ENCODE measurements at places on chromosomes 2 and 18.

GRCh38 chr2:214006601-214007000, 404.3 kb upstream of the VWC2L start:
- DNase-seq: no peak

DNA sequence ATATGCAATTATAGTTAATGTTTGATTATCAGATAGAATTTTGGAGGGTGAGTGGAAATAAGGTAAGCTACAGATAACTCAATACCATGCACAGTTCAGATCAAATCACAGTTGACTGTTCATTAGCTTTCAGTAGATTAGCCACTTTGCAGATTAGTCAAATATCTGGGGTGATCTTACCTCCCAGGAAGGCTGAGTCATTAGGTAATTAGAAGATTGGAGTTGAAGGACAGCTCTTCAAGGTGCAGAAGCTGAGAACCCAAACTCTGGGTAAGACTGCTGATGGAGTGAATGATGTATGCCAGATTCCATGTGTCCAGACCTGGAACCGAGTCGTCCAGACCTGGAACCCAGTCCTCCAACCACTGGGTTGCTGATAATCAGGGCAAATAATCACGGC, 262.8 kb upstream of the UBE2E3 start:
- no peak for DNase-seq

DNA sequence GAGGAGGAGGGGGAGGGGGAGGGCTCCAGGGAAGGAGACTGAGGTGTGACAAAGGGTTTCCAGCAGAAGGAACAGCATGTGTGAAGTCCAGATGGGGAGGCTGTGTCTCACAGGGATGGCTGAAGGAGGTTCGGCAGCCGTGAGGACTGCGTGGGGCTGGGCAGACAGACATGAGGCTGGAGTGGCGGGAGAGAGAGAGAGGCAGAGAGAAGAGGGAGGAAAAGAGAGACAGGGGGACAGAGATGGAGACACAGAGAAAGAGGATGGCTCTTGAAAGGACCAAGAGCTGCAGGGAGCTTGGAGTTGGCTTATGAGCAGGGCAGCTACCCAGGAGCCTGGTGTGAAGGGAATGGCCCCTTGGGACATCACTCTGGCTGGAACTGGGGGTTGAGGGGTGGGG, 138.9 kb upstream of the ASB18 start:
- no peak for DNase-seq

DNA sequence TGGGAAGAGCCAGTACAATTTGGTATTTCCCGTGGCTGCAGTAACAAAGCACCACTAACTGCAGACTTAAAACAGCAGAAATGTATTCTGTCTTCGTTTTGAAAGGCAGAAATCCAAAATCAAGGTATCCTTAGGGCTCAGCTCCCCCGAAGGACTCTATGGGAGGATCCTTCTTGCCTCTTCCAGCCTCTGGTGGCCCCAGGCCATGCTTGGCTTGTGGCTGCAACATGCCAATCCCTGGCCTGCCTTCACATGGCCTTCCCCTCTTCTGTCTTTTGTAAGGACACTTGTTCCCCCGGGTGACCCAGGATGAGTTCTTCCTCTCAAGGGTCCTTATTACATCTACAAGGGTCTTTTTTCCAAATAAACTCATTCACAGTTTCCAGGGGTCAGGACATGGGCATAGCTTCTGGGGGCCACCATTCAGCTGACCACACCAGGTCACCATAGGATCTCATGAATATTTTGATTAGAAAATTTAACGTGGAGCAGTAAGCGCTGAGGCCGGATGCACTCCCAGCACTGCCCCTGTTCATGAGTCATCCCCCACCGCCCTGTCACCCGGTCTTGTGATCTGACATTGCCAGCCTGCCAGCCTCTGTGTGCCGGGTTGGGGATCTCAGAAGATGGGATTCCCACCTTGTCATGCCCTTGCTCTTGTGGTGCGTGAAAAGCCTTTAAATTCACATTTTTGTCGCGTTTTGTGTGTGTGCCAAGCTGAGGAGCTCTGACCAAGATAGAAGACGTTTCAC, 61.2 kb upstream of the B3GNT7 start:
- no peak for DNase-seq

GRCh38 chr2:61905372-61906185, at the start of gene COMMD1:
TSS of gene COMMD1 (plus strand) at chr2:61905674. CDS start at chr2:61905679, 5 bp downstream.
- peak; percentile 89 for DNase-seq

- DNase-seq: peak; percentile 36
These were observed 5.7 kb upstream of the SNED1 start for GRCh38 chr2:240992572-240993291.

DNA sequence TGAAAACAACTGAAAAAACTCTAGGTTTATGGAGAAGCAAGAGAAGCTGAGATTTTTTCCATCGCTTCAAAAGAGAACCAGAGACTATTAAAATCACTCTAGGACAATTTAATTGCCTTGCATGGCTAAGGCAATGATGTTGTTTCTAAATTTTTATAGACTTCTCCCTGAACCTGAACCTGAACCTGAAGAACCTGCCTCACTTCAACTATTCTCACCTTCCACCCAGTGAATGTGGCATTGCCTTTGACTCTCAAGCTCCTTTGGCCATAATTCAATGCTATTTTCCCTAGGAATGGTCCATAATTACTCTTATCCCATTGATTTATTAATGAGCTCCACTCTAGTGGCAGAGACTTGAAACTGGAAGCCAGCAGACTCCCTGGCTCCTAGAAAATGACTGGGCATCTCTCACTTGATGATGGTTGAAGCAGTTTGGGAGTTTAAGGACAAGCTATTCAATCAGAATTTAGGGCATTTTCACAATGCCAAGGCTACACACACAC, 303.8 kb upstream of the UBE2E3 start:
- DNase-seq: no peak
